Prostate gland (tissue), 2 donors: ENCODE measurements at places on chromosomes 2 and 18. TPM values are rescaled to one million over a fixed set of nuclear protein-coding genes. Genes with fewer than 3 reads are reported as not detected.

- DNase-seq, result no peak
Measured at GRCh38 chr2:85872536-85873161, 16.1 kb downstream of the ST3GAL5 start.

DNA sequence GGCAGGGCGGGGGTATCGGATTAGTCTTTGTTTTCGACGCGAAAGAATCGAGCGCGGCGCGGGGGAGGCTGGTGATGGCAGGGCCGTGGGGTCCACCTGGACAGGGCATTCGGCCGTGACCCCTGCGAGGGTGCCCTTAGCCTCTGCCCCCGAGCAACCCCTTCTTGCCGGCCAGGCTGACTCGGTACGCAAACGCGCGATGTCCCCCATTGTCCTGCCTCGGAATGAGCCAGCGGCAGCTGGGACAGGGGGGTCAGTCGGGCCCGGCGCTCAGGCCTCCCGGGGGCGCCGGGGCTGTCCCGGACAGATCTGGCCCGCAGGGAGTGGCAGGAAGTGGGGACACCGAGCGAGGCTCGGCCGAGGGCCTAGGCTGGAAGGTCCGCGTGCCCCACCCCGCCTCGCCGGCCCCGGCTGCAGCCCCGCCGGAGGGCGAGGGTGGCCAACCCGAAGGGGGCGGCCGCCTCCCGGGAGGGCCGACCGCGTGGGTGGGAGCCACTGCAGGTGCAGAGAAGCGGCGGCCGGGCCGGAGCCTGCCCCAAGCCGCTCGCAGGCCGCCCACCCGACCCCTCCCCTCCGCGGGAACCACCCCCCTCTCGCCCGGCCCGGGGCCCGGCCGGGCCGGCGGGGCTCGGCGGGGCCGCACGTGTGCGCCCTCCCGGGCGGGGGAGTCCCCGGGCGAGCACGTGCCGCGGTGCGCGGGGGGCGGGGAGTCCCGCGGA, at the start of gene TET3:
TSS of gene TET3 (plus strand) at position 708 of the 719 bp plus-strand sequence. CDS start 1,494 bp downstream, outside the sequence.
- peak; percentile 59 for DNase-seq

DNA sequence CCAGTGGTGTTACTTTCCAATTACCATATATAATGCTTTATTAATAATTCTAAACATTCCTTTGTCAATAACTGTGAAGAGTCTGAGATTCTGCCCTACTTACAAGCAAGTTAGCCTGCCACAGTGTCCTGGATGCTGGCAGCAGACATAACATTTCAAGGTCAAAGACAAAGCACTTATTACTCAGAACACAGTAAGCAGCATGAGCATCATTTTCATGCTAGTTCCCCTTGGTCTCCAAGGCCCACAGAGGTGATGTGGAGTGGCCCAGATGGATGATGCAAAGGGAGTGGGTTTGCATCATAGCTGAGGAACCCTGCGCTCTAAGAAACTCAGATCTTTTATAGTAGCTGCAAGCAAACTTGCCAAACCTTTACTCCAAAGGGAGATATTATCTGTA, 349.7 kb downstream of the ZEB2 start:
- no peak for DNase-seq

DNA sequence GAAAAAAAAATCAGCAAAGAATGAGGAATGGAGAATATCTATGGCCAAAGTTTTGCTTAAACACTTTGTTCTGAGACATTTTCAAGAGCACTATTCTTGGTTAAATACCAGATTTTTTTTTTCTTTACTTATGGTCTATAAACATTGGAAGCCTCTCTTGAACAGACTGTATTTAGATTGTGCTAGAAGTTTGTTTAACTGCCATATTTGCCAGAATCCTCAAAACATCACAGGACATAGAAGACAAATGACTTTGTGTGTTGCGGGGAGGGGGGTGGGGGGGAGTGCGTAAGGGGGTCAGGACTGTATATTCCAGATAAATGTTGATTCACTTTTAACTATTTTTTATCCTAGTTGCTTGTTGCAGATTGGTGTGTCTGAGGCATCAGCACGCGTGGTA, 262.0 kb downstream of the MEIS1 start:
- DNase-seq, result no peak

- no peak for DNase-seq
Measured at GRCh38 chr2:19046986-19047780, 311.2 kb downstream of the OSR1 start.

DNA sequence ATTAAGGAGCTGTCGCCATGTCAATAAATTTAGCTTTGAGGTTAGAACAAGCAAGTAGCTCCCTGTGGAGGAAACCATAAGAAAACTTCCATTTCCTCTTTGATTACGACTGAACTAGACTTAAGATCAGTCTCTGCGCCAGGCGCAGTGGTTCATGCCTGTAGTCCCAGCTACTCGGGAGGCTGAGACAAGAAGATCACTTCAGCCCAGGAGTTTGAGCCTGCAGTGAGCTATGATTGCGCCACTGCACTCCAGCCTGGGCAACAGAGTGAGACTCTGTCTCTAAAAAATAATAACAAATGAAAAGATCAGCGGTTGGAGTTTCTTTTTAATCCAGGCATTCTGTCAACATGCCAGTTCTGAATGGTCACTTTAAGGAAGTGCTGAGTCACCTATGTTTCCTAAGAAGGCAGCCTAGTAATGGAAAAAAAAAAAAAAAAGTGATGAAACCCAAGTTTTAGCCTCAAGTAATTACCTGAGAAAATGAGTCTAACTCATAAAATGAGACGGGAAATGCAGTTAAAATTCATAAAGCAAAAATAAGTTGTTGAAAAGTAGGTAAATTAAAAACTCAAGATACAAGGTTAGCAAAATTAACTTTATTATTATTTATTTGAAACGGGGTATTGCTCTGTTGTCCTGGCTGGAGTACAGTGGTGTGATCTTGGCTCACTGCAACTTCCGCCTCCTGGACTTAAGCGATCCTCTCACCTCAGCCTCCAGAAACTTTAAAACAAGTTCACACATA, 10.2 kb downstream of the C18orf32 start:
- no peak for DNase-seq

- no peak for DNase-seq
Measured at GRCh38 chr18:53266850-53267249, 926.9 kb downstream of the DCC start.

GRCh38 chr2:200081236-200081635, 125.9 kb downstream of the MAIP1 start:
- DNase-seq, result no peak

- no peak for DNase-seq
Measured at GRCh38 chr2:159131914-159132281, 154.6 kb downstream of the WDSUB1 start.

DNA sequence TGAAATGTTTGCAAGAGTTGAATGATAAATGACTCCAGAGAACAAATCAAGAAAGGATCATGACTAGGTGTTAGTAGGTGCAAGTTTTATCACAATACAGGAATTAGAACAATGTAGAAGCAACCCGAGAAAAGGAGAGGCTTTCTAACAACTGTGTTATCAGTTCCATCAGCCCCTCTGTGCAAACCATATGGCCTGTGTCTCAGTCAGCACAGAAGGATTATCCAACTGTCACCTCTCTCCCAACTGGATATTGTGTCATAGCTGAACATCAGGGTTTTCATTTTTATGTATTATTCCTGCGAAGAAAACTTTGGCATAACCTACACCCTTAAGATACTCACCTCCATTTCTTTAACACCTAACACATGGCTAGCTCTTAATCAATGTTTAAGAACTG, 321.6 kb upstream of the RND3 start:
- DNase-seq, result no peak

- DNase-seq, result no peak
Measured at GRCh38 chr2:143148757-143149156, 19.5 kb downstream of the ARHGAP15 start.

- DNase-seq, result peak; percentile 94
Measured at GRCh38 chr2:85577386-85578242, at the start of gene VAMP8. Gene VAMP8, plus strand, starts transcription at chr2:85577586. Its CDS starts 61 bp downstream, at chr2:85577647.

DNA sequence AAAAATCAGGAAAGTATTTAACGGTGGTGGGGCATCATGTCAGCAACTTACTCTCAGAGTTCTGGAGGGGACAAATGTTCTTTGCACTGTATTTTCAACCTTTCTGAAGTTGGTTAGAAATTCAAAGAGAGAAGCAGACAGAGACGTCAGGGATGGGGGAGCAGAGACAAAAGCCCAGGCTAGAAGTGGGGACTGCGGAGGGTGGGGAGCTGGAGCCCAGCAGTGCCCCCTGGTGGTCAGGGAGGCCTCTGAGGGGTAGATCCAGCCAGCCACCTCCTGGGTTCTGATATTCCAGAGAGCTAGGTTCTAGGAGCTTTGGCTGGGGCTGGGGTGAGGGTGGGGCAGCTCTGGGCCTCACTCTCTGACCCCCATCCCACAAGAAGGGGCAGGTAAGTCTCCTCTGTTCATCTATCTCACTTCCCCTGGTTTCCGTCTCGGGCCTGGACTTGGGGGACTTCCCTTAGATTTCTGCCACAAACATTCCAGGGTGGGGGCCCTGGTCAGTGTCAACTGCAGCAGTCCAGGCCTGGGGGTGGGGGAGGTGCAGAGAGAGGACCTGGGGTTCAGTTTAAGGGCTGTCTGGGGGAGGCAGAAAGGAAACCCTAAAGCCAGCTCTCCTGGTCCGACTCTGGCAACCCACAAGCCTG, 8.9 kb downstream of the TNS1 start:
- no peak for DNase-seq

- no peak for DNase-seq
Measured at GRCh38 chr2:28414583-28414982, 21.9 kb downstream of the FOSL2 start.

GRCh38 chr2:127000937-127001336, 102.2 kb downstream of the TEX51 start:
- no peak for DNase-seq

MAP3K19 gene
- total RNA-seq, result not detected

EML4 gene
- total RNA-seq, result 38.2 TPM

USP40 gene
- 45.1 TPM for total RNA-seq

ATP5MC3 gene
- total RNA-seq, result 133 TPM

ITPRIPL1 gene
- 1.8 TPM for total RNA-seq

MC4R gene
- not detected for total RNA-seq
